ENCODE measurements at places on chromosomes 16 and 17.

DNA sequence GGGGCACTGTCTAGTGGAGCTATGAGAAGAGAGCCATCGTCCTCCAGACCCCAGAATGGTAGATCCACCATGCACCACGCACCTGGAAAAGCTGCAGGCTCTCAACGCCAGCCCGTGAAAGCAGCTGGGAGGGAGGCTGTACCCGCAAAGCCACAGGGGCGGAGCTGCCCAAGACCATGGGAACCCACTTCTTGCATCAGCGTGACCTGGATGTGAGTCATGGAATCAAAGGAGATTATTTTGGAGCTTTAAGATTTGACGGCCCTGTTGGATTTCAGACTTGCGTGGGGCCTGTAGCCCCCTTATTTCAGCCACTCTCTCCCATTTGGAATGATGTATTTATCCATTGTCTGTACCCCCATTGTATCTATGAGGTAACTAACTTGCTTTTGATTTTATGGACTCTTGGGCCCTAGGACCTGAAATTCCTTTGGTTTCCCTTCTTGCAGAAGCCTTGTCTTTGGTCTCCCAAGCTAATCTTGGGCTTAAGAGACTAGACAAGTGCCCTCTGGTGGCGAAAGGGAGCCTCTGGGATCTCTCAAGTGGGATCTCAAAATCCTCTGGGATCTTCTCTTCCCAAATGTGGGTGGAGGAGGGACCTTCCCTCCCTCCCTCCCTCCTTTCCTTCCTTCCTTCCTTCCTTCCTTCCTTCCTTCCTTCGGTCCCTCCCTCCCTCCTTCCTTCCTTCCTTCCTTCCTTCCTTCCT, 58.2 kb upstream of the HAPSTR1 start:
- DNase-seq = no peak

- no peak for DNase-seq
These were observed 595.2 kb downstream of the TOX3 start for GRCh38 chr16:51951668-51952298.

GRCh38 chr16:24854607-24855171, 8.9 kb downstream of the SLC5A11 start:
- DNase-seq = no peak

- DNase-seq = peak; percentile 31
These were observed 47.5 kb downstream of the SLC6A2 start for GRCh38 chr16:55703003-55704001.

DNA sequence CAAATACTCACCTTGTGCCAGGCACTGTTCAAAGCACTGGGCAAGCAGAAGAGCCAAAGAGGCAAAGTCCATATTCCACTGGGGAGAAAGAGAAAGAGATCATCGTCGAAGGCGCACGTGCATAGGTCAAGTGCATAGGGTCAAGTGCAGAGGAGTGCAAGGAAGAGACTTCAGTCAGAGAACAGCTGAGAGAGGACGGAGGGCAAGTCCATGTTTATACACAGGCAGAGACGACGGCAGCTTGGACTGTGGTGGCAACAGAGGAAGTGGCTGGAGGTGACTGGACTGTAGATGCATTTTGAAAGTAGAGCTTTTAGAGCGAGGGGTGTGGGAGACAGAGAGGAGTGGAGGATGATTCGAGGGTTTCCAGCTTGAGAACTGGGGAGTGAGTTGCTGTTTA, 74.7 kb upstream of the SDK2 start:
- no peak for DNase-seq

DNA sequence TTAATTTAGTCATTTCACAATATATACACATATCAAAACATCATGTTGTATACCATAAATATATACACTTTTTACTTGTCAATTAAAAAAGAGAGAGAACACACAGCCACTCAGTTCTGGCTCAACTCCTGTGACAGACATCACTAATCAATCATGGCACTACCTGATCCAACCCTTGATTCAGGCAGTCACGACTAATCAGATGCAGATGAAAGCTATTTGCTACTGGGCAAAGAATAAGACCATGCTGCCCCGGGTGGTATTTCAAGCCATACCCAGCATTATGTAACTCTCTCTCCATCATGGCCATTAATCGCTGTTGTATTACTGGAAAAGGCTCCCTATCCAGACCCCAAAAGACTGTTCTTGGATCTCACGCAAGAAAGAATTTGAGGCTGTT, 345.7 kb downstream of the HAPSTR1 start:
- DNase-seq = no peak

DNA sequence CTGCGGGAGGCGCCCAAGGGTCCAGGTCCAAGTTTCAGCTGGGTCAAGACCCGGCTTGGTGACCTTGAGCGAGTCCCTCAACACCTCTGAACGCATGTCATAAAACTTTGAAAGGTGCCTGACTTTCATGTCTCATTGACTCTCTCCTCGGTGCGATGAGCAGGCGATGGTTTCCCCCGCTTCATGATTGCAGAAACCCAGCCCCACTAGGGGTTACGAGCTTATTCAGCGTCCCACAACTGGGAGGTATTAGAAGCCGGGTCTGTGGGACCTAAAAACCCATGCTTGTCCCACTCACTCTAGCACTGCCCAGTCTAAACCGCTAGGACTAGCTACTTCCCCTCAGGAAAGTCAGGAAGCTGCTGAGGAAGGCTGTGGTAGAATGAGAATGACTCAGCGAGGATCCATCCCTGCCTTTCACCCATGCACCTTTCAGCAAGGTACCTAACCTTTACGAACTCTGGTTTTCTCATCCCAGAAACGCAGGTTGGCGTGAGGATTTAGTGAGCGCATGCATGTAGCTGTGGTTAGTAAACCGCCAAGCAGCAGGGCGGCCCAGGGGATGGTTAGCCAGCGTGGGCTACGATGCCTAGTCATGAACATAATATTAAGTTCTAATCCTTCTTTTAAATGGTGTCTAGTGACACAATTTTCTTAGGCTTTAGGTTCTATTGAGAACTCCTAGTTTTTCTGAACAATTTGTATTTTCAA, 26.2 kb upstream of the RFFL start:
- DNase-seq = no peak

DNA sequence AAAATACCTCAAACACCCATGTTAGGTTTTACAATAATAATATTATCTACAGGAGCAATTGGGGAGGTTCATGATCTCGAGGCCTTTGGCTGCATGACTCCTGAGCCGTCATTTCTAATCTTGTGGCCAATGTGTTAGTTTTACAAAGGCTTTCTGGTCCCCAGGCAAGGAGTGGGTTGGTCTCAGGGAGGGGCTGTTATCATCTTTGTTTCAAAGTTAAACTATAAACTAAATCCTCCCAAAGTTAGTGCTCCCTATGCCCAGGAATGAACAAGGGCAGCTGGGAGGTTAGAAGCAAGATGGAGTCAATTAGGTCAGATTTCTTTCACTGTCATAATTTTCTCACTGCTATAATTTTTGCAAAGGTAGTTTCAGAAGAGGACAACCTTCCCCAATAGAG, 9.1 kb upstream of the CCL5 start:
- no peak for DNase-seq
